ENCODE measurements at places on chromosomes 5 and 9.

GRCh38 chr5:38404667-38405276, 146.4 kb downstream of the EGFLAM start:
- DNase-seq, result no peak

DNA sequence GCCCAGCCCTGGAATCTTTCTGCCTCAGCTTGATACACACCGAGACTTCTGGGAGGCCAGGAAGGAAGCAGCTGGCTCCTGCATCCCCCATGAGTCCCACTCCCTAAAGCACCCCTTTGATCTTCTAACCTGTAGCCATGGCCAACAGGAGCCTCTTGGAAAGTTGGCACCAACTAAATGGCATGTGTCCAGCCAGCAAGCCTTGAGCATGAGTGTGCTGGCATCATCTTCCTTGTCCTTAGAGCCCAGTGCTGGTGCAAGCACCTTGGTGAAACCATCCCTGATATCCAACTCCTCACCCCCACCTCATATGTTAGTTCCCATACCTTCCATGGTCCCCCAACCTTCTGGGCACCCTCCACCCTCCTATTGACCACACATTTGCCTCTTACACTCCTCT, 130.4 kb downstream of the CRB2 start:
- DNase-seq, result no peak

DNA sequence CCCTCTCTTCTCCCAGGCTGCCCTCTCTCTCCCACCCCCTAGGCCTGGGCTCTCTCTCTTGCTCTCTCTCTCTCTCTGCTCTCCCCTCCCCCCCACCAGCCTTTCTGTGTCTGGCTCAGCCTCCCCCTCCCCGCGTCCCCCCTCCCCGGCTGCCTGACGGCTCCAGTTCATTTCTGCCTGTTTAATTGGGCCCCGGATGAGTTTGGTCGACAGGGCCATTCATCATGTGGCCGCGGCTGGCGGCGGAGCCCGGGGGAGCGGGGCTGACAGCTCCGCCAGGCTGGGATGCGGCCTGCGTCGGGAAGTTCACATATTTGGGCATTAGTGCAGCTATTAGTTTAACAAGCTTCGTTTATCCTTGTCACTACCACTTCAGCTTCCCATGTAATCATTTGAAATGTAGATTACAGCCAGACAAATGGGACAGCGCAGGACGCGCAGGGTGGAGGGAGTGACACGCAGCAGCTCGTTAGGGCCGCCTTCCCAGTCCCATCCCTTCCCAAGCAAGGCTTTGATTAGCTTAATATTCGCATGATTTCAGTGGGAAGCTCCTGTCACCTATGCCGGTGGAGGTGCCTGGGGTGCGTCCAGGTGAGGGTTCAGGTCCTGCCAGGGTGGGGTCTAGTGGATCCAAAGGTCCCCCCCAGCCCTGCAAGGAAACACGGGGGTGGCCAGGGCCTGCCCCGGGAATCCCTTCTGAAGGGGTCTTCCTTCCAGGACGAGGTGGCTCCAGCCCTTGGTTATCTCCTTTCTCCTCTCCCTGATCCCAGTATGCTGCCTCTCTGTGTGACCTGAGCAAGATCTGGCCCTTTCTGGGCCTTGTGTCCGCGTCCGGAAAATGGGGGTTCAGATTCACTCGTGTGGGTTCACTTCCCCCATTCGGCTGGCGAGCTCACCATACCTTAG, 214.8 kb downstream of the PAX5 start:
- no peak for DNase-seq

DNA sequence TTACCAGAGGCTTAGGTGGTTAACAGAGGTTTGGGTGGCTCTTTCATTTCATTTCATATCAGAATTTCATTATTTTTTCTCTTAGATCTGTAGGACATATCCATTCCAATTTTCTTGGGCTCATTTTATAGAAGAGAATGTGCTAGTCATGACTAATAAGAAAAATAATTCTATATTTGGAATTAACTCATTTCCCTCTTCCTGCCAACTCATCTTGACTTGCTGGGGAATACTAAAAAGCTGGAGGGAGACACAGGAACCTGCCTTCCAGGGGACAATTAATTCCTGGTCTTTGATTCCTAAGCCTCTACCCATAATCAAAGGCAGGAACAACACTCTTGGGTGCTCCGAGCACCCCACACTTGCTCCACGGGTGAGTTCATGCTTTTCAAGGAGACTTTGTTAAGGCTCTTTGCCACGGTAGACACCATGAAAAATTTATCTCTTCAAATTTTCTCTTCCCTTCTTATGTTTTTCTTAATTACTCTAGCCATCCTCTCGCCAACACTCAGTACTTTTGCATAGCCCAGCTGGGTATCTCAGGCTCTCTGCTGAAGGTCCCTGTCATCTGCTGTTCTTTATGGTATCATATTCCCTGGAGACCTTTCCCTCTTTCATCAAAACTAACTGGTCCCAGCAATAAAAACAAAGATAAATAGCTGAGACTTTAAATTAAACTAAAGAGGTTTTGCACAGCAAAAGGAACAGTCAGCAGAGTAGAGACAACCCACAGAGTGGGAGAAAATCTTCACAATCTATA, 273.9 kb downstream of the NPR3 start:
- peak; percentile 80 for DNase-seq

DNA sequence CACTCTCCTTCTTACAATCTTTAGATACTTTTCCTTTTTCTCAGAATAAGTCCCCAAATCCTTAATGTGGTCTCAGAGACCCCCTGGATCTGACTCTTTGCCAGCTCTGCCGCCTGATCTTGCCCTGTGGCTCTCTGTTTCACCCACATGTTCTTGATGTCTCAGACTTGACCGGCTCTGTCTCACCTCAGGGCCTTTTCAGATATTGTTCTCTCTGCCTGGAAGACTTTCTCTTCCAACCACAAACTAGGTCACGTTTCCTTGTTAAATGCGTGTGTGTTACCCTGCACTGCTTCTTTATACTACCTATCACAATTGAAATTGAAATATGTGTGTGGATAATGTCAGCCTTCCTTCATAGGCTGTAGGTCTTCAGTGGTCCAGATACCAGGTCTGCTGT, 265.4 kb upstream of the NUDT12 start:
- DNase-seq, result no peak

- DNase-seq, result no peak
Observed at GRCh38 chr5:105088102-105088501, 1525.5 kb upstream of the NUDT12 start.

GRCh38 chr5:136014049-136015002, 14.5 kb upstream of the TGFBI start:
- DNase-seq, result peak; percentile 49

GRCh38 chr9:98087420-98088354, 31.2 kb downstream of the NANS start:
- DNase-seq, result peak; percentile 29

GRCh38 chr9:70761139-70761670, 346.7 kb upstream of the KLF9 start:
- DNase-seq, result no peak

DNA sequence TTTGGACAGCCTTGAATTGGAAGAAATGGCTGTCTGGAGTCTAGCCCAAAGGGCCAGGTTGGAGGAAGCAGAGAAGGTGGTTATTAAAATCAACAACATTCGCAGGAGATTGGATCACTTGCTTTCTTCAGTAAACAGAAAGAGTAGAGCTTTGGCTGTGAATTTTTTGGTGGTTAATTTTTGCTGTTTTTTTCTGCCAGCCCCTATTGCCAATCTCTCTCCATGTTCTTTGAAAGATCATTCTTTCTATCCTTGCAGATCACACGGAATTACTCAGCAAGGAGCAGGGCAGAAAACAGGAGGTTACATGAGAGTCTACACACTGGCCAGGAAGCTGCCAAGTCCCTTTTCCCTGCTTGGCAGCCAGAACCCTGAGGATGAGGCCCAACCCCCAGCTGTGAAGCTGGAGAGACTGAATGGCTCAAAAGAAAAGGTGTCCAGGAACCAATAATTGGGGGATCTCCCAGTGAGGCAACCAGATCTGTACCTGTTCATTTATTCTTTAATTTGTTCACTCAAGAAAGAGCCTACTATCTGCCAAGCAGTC, 13.0 kb downstream of the GLRX start:
- peak; percentile 53 for DNase-seq

- peak; percentile 13 for DNase-seq
Observed at GRCh38 chr5:173278172-173278571, 43.2 kb upstream of the NKX2-5 start.

DNA sequence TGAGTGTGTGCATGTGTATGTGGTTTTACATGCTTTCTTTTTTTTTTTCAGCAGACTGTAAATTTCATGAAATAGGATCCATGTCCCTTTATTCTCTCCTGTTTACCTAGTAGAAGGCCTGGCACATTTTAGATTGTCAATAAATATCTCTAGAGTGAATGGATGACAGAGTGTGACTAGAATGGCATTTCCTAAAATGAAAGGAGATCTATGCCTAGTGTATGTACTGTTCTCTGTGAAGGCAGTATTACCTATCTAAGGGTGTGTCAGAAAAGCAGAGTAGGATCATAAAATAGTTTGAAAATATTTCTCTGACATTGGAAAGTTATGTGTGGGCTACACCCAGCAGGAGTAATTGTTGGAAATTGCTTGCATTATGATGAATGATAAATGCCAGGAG, 1876.0 kb upstream of the C9orf72 start:
- DNase-seq, result no peak

DNA sequence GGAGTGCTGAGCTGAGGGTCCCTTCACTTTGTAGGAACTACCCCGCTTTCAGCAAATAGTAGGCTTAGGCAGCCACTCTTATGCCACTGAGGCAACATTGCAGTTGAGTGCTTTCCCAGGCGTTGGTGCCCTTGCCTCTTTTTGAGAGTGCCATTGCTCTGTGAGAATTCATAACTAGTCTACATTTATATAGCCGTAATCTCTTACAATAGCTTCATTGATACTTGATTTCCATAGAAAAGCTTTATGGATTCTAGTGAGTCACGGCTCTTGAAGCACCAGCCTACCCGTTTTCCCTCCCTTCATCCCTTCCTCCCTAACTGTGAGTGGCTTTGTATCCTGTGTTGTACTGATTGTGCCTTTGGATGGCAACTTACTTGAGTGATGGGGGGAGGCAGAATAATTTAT, 283.9 kb downstream of the AOPEP start:
- peak; percentile 51 for DNase-seq

DNA sequence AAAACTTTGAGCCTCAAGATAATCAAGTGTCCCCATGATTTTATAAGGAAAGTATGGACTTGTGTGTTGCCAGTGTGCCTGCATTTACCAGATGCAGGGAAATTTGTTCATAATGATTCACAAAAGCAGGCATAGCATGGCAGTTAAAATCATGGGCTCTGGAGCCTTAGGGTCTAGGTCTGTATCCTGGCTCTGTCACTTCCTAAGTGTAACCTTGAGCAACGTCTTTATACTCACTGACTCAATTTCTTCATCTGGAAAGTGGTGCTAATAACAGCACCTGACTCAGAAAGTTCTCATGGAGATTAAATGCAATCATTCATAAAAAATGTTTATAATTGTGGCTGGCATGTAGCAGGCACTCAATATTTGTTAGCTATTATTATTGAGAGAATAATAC, 234.9 kb downstream of the SAXO1 start:
- peak; percentile 36 for DNase-seq

GRCh38 chr9:94677929-94678328, 38.6 kb upstream of the FBP1 start:
- no peak for DNase-seq

GRCh38 chr9:124174433-124174832, 83.3 kb upstream of the NEK6 start:
- DNase-seq, result no peak

DNA sequence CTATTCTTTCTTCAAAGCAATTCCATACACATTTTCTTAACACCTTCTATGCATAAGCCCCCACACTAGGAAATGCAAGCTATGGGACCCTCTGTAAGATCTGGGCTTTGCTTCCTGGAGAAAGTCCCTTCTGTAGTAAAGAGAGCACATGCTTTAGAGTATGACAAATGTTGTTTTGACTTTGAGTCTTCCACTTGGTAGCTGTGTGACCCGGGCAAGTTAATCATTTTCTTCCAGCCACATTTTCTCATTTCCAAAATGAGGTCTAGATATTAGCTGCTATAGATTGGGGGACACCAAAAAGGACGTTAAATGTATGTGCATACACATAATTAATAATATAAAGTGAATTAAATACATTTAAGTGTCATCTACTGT, 334.0 kb downstream of the NFIB start:
- no peak for DNase-seq

DNA sequence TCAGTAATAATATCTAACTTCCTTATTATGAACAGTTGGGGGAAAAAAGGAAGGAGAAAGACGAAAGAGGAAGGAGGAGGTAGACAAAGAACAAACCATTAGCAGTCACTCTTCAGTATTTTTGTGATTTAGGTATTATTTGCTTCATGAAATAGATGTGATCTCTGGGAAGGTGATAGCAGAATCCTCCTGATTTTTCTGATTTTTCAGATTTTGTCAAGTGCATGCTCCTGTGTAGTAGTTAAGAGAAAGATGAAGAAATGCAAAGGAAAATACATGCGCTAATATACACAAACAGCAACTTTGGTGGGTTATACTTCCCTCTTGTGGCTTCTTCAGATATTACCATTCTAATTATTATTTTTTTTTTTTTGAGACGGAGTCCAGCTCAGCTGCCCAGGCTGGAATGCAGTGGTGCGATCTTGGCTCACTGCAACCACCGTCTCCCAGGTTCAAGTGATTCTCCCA, 31.6 kb downstream of the LMNB1 start:
- peak; percentile 52 for DNase-seq

- peak; percentile 29 for DNase-seq
Observed at GRCh38 chr9:126403397-126403796, 76.8 kb downstream of the MVB12B start.

DNA sequence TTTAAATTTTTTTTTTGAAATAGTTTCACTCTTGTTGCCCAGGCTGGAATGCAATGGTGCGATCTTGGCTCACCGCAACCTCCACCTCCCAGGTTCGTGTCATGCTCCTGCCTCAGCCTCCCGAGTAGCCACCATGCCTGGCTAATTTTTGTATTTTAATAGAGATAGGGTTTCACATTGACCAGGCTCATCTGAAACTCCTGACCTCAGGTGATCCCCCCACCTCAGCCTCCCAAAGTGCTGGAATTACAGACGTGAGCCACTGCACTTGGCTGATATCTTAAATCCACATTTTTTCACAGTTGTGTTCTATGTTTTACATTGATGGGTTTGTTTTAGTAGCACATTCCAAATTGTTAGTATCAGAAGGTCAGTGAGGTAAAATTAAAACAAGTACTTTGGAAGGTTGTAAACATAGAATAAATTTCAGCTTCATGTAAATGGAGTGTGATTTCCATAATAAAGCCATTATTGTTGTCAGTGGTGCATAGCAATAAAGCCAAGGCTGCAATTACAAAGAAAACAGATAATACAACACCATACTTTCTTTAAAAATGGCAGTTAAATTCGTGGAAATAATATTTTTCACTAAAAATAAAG, 287.2 kb downstream of the ARRDC3 start:
- no peak for DNase-seq
